ENCODE measurements at places on chromosomes 1 and 21.
A peak's percentile ranks its signal among the peaks of the same experiment; 100 is the strongest.

DNA sequence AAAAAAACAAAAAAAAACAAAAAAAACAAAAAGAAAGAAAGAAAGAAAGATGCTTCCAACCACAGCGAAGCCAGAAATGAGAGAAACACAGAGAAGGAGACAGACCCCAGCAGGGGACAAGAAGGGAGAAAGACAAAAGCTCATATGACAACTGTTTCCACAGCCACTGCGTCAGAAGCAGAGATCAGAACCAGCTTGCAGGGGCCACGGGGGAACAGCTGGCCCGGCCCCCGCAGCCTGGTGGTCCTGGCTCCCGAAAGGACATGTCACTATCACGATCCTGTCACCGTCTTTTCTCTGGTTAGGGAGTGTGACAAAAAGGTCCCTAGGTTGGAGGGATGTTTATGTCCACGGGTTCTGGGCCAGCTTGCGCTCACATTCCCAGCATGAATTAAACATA lies 60.7 kb downstream of the ACOT7 start:
- no peak for DNase-seq

- DNase-seq, result no peak
Observed at GRCh38 chr1:1022302-1023009, 2.5 kb downstream of the AGRN start.

DNA sequence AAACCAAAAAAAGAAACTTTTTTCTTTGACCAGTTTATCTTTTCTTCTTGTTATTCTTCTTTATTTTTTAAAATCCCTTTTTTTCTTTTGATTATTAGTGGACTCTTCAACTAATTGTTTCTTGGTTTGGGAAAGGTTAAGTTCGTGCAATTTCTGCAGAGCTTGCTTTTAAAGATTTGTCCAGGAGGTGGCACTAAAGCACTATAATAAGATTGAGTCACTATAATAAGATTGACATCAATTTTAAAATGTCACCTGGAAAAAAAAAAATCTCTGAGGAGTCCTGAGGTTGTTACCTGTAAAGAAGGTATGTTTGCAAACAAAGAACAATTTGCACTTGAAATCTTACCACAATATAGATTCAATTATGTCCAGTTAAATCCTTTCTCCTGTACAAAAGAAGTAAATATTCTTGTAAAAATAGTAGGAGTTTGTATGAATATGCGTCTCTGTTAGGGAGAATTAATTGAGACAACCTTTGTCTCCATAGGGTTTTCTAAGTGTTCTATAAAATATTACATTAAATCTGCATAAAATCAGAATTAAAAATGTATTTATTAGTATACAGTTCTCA lies 166.7 kb downstream of the ADGRL4 start:
- no peak for DNase-seq

DNA sequence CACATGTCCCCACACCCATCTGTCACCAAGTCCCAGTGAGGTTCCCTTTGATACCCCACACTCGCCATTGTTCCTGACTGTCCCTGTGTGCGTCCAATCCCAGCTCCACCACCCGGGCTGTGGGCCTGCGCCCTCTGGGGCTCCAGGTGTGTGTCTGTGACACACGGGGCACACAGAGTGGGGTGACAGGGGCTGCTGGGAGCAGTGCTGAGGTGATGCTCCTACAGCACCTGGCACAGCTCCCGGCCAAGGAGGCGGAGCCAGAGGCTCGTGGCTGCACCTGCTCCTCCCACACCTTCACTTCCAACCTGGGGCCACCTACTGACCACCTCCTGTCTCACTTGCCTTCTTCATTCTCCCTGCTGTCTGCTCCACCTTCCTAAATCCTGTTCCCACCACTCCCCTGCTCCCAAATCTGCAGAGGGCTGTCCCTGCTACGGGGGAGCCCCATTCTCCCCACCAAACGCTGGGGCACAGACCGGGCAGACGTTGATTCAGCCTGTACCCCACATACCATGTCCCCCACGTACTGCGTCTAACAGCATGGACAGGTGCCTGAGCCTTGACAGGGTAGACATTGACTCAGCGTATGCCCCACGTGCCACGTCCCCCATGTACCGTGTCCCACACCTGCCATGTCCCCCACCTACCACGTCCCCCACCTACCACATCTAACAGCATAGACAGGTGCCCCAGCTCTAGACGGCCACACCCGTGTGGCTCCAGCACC lies 16.4 kb downstream of the WDR4 start:
- DNase-seq, result peak; percentile 27

- DNase-seq, result no peak
Observed at GRCh38 chr1:26907071-26907917, 6.5 kb downstream of the NR0B2 start.

DNA sequence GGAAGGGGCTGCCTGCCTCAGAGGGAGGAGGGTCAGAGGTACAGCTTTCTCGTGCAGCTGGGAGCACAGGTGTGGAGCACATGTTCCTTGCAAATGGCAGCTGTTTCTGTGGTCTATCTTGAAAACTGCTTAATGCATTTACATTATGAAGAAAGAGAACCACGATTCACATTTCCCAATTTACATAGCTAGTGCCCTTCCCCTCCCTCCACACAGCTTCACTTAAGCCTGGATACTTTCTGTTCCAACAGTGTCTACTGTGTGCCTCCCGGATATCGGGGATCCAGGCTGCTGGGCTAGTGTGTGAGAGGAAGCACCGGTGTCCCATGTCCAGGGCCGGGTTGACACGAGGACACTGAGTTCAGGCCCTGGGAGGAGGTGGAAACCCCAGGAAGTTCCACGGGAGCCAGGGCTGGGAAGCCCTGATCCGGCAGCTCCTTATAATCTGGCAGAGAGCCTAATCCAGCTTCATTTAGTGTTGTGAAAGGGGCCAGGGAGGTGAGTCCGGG lies 31.6 kb downstream of the TMCC2 start:
- DNase-seq, result peak; percentile 73

DNA sequence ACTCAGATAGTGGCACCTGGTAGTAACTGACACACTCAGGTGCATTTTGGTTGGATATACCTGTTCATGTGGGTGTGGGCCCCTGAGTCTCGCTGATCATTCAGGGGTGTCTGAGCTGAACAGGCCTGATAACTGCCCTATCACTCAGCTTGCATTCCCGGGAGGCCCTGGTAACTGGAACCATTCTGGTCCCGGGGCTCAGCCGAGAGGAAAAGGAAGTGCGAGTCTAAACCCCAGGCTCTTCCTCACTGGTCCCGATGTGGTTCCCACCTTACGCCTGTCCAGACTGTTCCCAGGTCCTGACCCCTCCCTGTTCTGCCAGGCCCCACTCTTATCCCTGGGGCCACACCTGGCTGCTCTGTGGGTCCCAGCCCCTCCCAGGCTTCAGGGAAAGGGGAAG lies 11.7 kb upstream of the CDK18 start:
- no peak for DNase-seq

DNA sequence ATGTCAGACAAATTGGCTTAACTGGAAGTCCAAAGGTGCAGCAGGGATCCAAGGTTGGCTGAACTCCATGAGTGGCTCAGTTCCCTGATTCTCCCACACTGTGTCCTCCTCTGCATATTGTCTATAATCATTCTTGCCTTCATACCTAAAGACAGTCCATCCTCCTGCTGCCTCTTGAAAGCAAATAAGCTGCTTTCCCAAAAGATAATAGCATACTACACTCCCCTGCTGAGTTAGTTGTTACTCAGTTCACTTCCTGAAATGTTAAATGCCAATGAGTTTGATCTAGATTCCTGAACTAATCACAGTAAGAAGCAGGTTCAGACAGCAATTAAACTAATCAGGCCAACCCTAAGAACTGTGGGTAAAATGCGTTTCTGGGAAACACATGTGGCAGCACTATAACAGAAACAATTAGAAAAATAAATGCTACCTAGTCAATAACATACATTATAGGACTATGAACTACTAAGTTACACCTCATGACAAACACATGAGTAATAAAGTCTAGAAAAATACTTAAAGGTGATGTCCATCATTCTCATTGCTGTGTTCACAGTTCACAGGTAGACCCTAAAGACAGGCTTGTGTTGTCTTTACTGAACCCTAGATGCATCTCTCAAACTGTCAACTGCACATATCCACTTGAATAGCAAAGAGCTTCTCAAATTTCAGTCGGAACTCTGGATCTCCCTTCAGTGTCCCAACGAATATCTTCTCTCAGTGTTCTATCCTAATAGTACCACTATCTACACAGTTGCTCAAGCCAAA lies 50.8 kb upstream of the BOLA1 start:
- peak; percentile 10 for DNase-seq

DNA sequence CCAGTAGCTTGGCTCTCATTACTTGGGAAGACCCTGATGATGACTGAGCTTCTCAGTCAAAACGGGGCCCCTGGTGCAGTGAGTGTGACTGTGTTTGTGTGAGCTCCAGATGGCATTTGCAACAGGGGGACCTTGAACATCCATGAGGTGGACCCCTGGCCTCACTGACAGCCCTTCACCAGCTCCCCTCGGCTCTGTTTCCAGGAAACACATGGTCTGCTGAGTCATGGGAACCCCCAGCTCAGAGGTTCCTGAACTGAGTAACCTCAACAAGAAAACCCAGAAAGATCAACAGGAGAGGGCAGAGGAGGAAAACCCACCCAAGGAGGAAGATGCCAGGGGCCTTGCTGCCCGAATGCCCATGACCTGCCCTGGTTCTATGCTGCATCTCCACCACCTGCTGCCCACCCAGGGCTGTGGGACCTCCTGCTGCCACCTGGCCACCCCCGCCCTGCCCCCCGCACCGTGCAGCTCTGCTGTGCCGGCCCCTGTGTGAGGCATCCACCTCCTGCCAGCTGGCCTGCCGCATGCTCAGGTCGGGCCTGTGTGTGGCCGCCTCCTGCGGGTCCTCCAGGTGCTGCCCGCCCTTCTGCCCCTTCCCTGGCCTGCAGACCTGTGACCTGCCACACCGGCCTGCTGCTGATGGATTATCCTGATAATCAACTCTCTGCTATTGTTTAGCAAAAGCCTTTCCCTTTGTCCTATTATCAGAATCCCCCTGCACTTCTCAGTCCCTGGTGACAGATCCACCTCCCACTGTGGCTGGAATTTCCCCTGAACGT lies 4.2 kb upstream of the KRTAP12-1 start:
- no peak for DNase-seq

DNA sequence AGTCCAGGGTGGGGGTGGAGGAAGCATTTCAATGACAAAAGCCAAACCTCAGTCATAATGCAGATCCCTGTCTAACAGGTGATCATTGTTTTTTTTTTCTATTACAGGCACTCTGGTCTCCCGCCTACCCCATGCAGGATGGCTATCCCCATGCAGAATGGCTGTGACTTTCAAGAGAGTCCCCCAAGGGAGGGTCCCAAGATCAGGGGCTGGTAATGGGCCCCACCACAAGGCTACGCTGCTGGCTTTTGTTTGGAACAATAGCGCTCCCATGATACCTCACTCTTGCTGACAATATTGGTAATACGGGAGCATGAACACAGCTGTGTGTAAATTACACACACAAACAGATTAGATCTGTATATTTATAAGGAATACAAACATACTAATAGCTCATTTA lies 119.4 kb downstream of the SLC45A1 start:
- DNase-seq, result no peak

- no peak for DNase-seq
Observed at GRCh38 chr1:100794748-100795645, 75.5 kb downstream of the VCAM1 start.

DNA sequence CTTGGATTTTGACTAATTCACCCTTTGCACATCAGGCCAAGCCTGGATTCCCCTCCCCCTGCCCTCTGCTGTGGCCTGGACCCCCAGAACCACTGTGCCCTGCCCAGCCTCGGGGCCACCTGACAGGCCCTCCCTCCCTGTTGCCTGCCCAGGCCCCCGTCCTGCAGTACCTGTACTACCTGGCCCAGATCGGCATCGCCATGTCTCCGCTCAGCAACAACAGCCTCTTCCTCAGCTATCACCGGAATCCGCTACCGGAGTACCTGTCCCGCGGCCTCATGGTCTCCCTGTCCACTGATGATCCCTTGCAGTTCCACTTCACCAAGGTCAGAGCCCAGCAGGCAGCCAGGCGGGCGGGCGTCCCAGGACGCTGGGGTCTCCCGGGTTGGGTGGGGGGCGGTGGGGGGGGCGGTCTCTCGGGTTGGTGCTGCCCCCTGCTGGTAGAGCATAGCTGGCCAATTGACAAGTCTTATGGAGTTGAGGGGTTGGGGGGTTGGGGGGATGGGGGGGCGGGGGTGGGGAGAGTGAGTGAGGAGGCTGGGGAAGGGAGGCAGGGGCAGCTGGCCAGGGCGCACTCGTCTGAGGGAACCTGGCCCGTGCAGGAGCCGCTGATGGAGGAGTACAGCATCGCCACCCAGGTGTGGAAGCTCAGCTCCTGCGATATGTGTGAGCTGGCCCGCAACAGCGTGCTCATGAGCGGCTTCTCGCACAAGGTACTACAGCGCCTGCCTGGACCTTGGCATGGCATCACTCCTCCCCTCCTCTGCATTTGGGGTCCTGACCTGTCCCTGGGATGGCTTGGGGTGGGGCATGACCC lies 10.7 kb downstream of the AMPD2 start:
- peak; percentile 52 for DNase-seq

DNA sequence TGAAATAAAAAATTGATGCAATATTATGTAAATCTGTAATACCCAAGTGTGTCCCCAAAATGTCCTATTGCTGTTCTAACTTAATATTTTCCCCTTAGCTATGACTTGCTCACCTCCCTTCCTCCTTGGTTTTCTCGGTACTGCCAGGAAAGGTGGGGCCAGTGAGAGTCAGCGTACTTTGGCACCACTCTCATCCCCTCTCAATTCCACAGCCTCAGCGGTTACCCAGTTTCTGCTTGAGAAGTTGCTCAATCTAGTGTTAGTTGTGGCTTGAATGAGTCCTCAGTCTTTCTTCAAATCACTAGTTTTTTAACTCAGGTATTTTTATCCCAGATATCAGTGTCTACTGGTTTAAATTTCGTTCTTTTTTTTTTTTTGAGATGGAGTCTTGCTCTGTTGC lies 32.3 kb downstream of the BCAS2 start:
- no peak for DNase-seq

GRCh38 chr1:236663934-236664333 lies 22.4 kb upstream of the ACTN2 start:
- no peak for DNase-seq

- DNase-seq, result no peak
Observed at GRCh38 chr1:220684890-220685289, 5.3 kb upstream of the C1orf115 start.

DNA sequence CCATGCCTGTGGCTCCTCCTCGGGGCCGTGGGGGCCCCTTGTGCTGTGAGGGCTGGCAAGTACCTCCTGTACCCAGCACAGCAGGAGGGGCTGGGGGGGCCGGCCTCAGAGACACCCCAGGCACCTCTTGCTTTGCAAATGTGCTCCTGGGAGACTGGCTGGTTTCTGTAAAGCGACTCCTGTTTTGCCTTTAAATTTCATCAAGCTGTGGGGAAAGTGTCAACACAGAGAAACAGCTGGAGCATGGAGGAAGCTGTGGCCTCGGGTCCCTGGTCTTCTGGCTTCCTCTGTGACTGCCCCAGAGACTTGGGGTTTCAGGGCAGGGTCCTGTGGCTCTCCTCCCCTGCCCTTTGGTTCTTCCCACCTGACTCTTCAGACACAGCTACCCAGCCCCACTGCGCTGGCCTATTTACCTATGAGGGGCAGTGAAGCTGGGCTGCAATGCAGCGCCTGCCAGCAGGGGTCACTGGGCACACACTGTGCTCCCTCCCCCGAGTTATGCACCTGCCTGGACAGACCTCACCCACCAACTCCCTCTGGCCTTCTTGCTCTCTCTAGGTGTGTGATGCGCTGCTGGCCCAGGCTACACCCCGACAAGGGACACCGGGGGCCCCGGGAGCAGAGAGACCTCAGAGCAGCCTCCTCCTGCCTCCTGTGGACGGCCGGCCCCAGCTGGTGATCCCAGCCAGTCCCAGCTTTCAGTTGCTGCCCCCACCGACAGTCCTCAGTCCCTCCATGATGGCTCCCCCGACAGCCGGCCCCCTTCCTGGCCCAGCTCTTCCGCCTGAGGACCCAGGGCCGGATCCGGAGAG lies 17.6 kb upstream of the PEX10 start:
- no peak for DNase-seq
